Breast epithelium (tissue), 4 donors: ENCODE measurements at places on chromosomes 5 and 9. TPM values are rescaled to one million over a fixed set of nuclear protein-coding genes. Genes with fewer than 3 reads are reported as not detected.

The NIPAL4 gene
- 0.16 TPM for total RNA-seq

The TNC gene
- total RNA-seq: 44.6 TPM

The PCDHA4 gene
- total RNA-seq: 5.4 TPM

The OR1Q1 gene
- 0.44 TPM for total RNA-seq

The GLIPR2 gene
- 26.9 TPM for total RNA-seq

The DMRT3 gene
- total RNA-seq: 1.8 TPM

The GAS1 gene
- 99.9 TPM for total RNA-seq

The CNTNAP3 gene
- 14.4 TPM for total RNA-seq

DNA sequence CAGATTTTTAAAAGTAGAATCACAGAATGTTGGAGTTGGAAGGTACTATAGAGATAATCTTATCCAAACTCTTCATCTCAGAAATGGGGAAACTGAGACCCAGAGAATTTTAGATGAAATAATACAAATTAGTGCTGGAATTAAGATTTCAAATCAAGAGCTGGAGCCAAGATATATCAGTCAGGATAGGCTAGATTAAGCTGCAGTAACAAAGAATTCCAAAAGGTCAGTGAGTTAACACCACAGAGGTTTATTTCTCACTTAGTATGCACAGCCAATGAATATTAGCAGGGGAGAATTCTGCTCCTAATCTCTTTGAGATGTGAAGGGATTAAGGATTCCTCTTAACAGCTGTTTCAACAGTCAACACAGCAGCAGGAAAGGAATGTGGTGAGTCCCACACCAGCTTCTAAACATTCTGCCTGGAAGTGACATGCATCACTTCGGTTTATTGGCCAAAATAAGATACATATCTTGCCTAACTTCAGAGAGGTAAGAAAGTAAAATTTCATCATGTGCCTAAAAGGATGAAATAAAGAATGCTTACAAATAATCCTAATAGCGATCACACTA is 136.8 kb downstream of the FRMD3 start:
- no peaks in the 10 kb centered on the region for H3K27me3 ChIP-seq
- DNase-seq: no peak
- no peak overlapping the region for H3K4me3 ChIP-seq
- no peaks in the 10 kb centered on the region for H3K4me1 ChIP-seq
- no peak overlapping the region for H3K27ac ChIP-seq
- H3K36me3 ChIP-seq: no peaks in the 10 kb centered on the region

GRCh38 chr9:103978396-103978795 is 115.7 kb upstream of the SMC2 start:
- no peak for DNase-seq
- H3K27me3 ChIP-seq: no peaks in the 10 kb centered on the region
- no peak overlapping the region for H3K4me3 ChIP-seq
- no peaks in the 10 kb centered on the region for H3K4me1 ChIP-seq
- no peaks in the 10 kb centered on the region for H3K36me3 ChIP-seq

DNA sequence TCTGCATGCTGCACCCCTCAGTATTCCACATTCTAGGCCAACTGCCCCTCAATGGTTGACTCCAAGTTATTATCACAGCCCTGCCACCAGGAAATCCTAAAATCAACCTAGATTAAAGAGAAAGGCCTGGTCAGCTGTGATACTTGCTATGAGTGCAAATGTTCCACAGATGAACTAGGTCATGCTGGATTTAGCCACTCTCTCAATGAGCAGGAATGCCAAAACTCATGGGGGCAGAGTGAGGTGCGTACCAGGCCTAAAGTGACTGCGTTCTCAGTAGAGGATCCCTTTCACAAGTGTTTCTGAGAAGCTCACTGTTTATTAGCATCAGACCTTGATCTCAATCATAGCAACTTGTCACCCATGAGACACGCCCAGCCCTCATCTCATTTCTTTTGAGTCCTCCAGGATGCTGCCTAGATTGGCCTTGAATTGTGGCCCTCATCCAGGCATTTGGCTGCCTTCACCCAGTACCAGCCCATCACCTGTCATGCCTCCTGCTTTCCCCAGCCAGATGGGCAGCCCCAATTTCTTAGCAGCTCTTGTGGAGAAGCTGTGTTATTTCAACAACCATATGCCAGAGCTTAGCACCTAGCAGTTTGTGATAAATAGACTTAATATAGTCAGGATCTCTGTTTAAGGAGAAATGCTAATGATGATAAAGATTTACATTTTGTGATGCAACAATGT is 383.9 kb downstream of the CTNND2 start:
- no peaks in the 10 kb centered on the region for H3K36me3 ChIP-seq
- H3K4me3 ChIP-seq: no peak overlapping the region
- no peak overlapping the region for H3K27ac ChIP-seq
- no peaks in the 10 kb centered on the region for H3K27me3 ChIP-seq
- no peaks in the 10 kb centered on the region for H3K4me1 ChIP-seq

- H3K36me3 ChIP-seq: no peaks in the 10 kb centered on the region
- no peaks in the 10 kb centered on the region for H3K4me1 ChIP-seq
- DNase-seq: no peak
- H3K27me3 ChIP-seq: no peaks in the 10 kb centered on the region
These were observed 55.1 kb upstream of the LVRN start for GRCh38 chr5:115907177-115907576.

DNA sequence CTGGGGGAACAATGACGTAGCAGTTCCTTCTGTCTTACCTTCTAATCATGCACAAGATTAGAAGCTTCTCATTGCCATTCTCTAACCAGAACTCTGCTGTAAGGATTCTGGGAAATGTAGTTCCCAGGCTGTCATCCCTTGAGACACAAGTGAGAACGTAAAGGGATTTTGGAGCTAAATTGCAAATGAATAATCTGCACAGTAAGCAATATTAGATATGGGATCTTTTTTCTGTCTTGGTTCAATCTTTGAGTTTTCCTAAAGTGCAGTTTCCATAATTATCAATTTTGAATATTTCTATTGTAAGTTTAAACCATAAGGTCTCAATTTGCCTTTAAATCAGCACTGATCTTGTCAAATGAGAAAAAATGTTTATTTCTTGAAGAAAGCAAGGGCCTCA is 189.7 kb upstream of the PLPPR1 start:
- no peaks in the 10 kb centered on the region for H3K27me3 ChIP-seq
- DNase-seq: no peak
- H3K27ac ChIP-seq: no peak overlapping the region
- H3K4me3 ChIP-seq: no peak overlapping the region
- no peaks in the 10 kb centered on the region for H3K36me3 ChIP-seq

DNA sequence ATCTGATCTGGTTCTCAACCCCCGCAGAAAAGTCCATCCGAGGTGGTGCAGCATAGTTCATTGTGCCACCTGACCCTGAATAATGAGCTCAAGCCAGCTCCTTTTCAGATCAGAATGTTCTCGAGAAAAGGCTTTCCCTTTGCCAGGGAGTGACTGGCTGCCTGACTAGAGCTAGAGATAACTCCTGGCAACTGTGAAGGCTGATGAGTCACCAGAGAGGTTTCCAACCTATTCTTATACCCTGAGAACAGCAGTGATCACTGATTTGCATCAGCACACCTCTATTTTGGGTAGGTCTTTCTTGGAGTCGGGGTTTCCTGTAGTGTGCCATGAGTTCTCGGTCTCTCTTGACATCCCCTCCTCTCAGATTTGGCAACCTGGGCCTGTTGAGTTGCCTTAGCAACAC is 127.9 kb downstream of the PIK3R1 start:
- no peak for DNase-seq
- H3K4me1 ChIP-seq: peaks cover 5% of the 10 kb centered on the region
- no peaks in the 10 kb centered on the region for H3K27me3 ChIP-seq
- H3K4me3 ChIP-seq: no peak overlapping the region
- H3K27ac ChIP-seq: no peak overlapping the region

DNA sequence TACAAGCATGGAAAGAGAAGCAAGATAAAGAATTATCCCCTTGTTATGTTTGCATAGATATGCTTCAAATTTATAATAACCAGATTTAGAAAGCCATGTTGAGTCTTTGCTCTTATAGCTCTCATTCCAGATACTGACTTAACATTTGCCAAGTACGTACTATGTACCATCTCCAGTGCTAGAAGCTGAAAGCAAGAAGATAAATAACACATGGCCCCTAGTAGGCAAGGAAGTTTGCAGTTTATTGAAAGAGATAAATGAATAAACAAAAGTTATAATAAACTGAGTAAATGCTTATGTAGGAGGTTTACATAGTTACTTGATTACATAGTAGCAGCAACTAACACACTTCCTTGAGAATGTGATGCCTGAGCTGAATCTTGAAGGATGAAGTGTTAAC is 628.4 kb downstream of the HINT1 start:
- no peak overlapping the region for H3K4me3 ChIP-seq
- H3K27me3 ChIP-seq: no peaks in the 10 kb centered on the region
- no peaks in the 10 kb centered on the region for H3K4me1 ChIP-seq
- DNase-seq: no peak

DNA sequence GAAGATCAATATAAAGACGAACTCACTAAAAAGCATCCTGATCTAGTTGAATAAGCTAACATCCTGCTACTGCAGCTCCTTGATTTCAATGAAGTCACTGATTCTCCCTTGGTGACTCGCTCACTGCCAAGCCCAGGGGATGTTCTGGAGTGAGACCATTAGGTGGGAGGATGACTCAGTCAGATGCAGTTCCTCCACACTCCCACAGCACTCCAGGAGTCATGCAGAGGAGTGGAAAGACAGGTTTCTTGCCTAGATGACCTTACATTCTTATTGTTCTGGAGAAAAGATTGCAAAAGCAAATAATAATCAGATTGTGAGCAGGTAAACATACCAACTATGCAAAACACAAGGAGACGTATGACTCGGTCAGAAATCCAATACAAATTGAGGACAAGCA is 15.3 kb downstream of the GCNT4 start:
- no peak for DNase-seq
- no peak overlapping the region for H3K4me3 ChIP-seq
- H3K27me3 ChIP-seq: no peaks in the 10 kb centered on the region
- no peaks in the 10 kb centered on the region for H3K36me3 ChIP-seq

DNA sequence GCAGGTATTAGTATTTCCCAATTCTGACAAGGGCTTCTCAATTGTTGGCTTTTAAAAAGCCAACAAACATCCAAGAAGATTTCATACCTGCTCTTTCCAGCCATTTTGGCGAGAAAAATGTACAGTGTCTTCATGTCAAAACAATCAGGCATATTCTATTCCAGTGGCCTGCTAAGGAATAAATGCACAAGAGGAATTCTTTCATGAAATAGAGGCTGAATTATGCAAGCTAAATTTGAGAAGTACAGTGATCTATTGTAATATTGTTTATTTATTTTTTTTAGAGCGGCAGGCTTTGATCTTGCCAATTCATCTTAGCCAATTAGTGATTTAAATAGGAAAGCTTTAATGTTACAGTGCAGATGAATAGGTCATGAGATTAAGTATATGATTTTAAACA is 49.3 kb downstream of the NLN start:
- no peaks in the 10 kb centered on the region for H3K36me3 ChIP-seq
- H3K4me3 ChIP-seq: no peak overlapping the region
- no peak overlapping the region for H3K27ac ChIP-seq
